ENCODE measurements at places on chromosomes 12 and 14.
A peak's percentile ranks its signal among the peaks of the same experiment; 100 is the strongest.

GRCh38 chr14:21043974-21044618 is 1.9 kb downstream of the RNASE7 start:
- no peak for DNase-seq

GRCh38 chr12:123085730-123086487 is 65.0 kb downstream of the PITPNM2 start:
- DNase-seq = no peak

- DNase-seq = no peak
These were observed 56.9 kb downstream of the SCAF11 start for GRCh38 chr12:45933504-45933903.

GRCh38 chr12:123075087-123075645 is 75.7 kb downstream of the PITPNM2 start:
- no peak for DNase-seq

GRCh38 chr12:76156726-76157125 is 72.2 kb upstream of the NAP1L1 start:
- DNase-seq = no peak

DNA sequence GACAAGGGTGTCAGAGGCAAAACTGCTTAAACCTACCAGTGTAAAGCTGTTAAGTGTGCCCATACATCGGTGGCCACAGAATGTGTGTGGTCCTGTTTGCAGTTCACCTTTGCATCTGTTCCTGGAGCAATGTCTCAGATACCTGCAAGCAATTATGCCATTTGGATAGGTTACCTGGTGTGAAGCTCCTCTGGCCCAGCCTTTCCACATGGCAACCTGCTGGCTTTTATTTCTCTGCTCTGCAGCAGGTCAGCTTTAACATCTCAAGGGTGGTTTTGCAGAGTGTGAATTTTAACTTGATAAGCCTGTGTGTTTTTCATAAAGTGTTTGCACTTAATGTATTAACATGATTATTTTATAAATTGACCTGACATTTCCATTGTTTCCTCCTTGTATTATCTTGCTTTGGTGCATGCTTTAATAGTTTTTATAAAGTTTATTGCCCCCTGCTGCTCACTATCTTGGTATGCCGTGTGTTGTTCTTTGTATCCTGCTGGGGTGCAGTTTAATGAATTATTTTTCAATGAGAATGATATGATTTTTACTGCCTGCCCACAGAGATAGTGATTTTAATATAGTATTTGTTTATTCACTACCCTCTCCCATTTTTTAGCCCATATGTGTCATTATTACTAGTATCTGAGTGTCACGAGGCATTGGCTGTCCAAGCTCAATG is 403.8 kb downstream of the NPAS3 start:
- no peak for DNase-seq

GRCh38 chr14:88660056-88660455 is 97.2 kb downstream of the ZC3H14 start:
- peak; percentile 87 for DNase-seq

- DNase-seq = no peak
These were observed 55.9 kb downstream of the ZFC3H1 start for GRCh38 chr12:71607494-71608330.

- no peak for DNase-seq
These were observed 159.5 kb downstream of the METTL25 start for GRCh38 chr12:82517808-82518207.

DNA sequence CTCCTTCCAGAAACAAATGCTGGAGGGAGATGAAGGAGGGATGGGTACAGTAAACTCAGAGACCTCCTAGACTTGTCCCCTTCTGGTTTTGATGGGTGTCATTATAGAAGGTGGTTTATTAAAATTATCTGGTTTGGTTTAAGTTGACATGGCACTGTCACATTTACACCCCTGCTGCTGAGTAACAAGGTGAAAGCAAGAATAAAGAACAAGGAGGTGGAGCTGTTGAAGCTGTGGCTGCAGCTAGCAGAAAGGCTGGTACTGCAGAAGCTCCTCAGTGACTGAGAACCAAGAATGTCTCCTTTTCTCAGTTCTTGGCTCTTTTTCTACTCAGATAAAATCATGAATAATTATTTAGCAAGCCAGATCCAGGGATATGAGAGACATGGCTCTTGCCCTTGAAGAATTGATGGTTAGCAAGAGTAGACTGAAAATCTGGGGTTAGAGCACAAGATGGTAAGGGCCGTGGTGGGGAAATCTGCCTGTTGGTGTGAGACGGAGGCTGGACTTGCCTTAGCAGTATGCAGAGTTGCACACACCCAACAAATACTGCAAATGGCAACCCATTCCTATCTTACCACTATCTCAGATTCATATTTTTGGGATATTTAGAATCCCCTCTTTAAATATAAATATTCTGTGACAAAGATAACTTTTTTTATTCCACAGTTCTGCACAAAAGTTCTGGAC is at the start of gene GZMH:
Gene GZMH (minus strand): TSS at position 31 of the 690 bp plus-strand sequence. CDS start 72 bp downstream, outside the sequence.
- DNase-seq = no peak

- peak; percentile 96 for DNase-seq
These were observed 105.2 kb downstream of the RBM19 start for GRCh38 chr12:113860950-113861349.

GRCh38 chr12:19895246-19896020 is 456.1 kb downstream of the AEBP2 start:
- no peak for DNase-seq

DNA sequence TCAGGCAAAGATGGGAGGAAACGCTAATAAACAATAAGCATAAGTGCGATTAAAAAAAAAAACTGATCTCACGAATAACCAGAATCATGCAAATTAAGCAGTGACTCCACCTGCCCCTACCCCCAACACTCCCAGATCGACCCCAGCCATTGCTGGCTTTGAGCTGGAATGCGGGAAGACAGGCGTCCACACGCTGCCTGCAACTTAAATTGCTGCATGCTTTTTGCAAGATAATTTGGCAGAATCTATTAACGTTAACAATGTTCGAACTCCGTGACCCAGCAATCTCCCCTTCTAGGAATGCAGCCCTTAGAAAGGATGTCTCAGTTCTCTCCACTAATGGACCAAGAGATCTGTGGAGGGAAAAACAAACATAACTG is 935 bp upstream of the CKB start:
- no peak for DNase-seq

DNA sequence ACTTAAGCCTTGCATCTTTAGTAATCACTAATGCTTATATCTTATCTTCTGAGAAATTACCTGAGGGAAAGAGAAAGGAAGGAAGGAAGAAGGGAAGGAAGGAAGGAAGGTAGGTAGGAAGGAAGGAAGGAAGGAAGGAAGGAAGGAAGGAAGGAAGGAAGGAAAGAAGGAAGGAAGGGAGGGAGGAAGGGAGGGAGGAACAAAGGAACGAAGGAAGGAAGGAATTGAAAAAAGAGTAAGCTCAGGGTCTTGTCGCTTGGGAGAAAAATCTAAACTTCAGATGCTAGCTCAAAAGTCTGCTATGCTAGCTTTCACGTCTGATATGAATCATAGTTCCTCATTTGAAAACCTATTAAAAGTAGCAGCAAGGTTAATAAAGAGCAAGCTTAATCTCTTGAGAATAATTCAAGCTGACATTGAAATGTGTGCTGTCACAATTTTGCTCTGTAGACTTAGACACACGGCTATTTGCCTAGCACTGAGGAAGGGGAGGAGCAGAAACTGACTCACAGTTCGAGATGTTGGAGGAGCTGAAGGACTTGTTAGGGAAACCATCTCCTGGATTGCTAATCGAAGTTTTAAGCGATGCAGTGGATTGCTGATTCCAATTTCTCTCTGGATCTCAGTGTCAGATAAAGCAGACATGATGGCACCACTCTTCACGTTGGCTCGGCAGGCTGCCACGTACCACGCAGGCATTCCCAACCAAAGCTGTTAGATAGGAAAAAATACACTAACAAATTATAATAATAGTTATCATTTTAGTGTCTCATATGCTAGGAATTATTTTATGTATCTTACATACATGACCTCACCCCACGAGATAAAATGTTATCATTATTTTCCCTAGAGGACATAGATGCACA is 216.7 kb downstream of the ACSS3 start:
- peak; percentile 6 for DNase-seq

- DNase-seq = peak; percentile 50
These were observed 283 bp downstream of the LMO3 start for GRCh38 chr12:16605642-16606116.

DNA sequence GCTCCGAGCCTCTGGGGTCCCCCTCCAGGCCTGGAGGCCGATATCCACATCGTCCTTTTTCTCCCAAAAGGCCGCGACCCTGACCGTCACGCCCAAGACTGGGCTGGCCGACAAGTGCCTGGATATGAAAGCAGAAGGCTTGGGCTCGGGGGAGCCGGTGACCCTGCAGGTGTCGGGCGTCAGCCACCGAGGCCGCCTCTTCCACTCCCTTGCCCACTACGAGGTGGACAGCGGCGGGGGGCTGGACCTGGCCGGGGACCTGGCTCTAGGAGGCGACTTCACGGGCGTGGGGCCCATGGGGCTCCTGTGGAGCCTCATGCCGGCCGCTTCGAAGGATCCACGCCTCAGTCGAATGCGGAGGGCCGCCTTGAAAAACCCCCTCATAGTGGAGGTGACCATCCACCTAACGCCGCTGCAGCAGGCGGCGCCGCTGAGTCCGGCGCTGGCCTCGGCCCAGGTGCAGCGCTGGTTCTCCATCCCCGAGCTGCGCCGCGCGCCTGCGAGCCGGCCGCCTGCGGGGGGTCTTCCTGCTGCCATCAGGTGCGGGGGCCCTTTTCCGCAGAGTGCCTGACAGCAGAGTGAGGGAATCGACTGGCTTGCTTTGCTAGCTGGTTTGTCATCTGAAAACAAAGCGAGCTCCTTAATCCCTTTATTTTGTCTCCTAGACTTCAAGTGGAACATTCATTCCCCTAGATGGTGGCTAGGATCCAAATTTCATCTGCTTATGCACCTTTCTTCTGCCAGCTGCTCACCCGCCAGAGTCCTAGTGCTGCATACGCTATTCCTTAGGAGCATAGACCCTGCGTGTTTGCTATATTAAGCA is 10.6 kb upstream of the DNAL1 start:
- no peak for DNase-seq

DNA sequence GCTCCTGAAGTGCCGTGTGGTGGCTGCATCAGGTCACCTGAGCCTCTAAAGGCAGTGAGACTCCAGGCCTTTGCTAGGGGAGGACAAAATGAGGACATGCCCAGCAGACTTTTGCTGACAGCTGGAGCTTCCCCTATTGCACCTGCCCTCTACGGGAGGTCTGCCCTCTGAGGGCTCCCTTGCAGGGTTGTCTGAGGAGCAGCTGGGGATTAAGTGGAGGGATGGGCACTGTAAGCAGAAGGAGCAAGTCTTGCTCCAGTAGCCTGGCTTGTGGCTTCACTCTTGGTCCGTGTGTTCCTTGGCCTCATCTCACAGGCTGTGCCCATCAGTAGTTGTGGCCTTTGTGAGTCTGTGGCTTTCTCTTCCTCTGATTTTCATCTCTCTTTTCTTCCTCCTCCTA is 66.9 kb upstream of the NRXN3 start:
- DNase-seq = no peak

DNA sequence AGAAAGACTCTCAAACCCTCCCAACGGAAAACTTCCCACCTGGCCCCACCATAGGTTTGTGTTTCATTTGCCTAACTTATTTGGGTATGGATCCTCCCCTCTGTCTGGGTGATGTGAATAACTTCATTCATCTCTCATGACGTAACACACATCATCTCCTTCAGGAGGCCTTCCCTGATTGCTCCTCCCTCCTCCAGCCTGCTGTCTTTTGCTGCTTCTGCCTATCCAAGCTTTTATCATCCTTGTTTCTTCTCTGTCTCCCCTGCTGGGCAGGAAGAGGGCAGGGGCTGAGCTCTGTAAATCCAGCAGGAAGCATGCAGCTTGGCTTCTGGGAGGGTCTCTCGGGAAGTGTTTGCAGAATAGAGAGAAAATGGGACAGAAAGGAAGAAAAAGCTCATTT is 766.0 kb upstream of the TBX3 start:
- DNase-seq = no peak

GRCh38 chr12:113299619-113300237 is 35.2 kb downstream of the SLC8B1 start:
- peak; percentile 78 for DNase-seq

DNA sequence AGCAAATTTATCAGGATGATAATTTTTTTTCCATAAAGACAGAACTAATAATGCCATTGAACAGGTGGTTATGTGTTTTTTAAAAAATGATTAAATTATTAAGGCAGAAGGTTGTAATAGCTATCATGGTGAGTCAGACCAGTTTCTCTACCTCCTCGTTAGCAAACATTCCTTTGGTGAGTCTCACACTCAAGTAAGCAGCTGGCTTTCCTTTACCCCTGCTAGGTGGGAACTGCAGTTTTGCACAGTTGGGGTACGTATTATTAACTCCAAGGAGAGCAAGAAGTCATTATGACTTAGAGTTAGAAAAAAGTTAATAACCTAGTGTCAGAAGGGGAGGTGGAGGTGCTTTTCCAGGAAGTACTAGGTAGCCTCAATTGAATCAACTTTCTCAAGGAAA is 165.3 kb downstream of the SNAPC1 start:
- peak; percentile 28 for DNase-seq

DNA sequence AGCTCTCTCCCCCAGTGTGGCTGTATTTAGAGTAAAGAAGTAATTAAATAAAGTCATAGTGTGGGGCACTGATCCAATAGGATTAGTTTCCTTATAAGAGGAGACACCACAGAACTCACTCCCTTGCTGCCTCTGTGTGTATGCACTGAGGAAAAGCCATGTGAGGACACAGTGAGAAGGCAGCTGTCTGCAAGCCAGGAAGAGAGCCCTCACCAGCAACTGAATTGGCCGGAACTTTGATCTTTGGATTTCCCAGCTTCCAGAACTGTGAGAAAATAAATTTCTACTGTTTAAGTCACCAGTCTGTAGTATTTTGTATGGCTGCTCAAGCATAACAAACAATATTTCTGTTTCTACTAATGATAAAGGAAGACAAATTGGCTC is 368.7 kb upstream of the PRICKLE1 start:
- DNase-seq = no peak

- no peak for DNase-seq
These were observed 8.9 kb downstream of the CLECL1 start for GRCh38 chr12:9724023-9724422.

DNA sequence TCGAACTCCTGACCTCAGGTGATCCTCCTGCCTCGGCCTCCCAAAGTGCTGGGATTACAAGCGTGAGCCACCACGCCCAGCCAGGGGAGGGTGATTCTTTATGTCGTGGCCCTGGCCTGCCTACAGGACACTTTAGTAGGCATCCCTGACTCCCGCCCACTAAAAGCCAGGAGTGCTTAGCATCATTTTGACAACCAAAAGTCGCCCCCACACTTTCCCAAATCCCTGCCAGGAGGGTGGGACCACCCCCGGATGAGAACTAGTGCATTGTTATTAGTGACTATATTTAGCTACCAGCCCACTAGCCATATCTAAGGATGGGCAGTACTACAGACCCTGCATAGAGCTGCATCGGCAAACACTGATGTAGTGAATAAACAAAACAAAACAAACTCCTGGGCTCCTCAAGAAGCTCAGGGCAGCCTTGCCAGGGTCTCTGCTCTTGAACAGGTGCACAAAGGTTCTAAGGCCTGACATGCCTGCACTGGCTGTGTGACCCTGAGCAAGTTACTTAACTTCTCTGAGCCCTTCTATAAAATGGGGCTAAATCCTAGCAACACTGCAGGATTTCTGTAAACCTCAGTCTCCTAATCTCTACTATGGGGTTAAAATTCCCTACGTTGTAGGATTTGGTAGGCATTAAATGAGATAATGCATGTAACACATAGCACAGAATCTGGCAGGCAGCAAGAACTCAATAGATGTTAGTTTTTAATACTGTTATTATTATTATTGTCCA is 2.2 kb downstream of the CAMKK2 start:
- no peak for DNase-seq
